ENCODE measurements at places on chromosomes 4 and X. TPM values are rescaled to one million over a fixed set of nuclear protein-coding genes. Genes with fewer than 3 reads are reported as not detected.

The ENAM gene
- total RNA-seq, result under 0.01 TPM

The PPID gene
- total RNA-seq, result 34.4 TPM

The BEND2 gene
- not detected for total RNA-seq

The TXK gene
- total RNA-seq, result 0.66 TPM

The PLAC8 gene
- 0.33 TPM for total RNA-seq

- no peak overlapping the region for H3K27ac ChIP-seq
- H3K36me3 ChIP-seq, result no peaks in the 10 kb centered on the region
- H3K4me1 ChIP-seq, result no peaks in the 10 kb centered on the region
Measured at GRCh38 chr4:81913427-81913879, 441.7 kb upstream of the RASGEF1B start.

DNA sequence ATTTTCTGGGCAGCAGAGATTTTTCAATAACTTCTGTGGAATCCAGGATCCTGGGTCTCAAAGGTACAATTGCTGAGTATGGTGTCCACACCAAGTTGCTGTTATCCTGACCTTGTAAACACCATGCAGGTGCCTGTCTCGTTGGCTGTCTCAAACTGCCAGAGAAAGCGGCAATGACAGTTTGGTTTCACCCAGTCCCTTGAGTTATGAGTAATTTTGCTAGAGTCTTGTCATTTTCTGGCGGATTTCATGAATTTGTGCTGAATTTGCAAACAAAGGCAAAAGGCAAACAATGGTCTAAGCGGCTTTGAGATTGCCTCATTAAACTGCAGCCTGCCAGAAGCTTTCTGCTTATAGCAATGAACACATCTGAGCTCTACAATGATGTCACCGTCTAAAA lies 847.9 kb downstream of the RAB28 start:
- H3K27me3 ChIP-seq, result no peaks in the 10 kb centered on the region
- no peak for DNase-seq
- no peaks in the 10 kb centered on the region for H3K36me3 ChIP-seq
- no peak overlapping the region for H3K4me3 ChIP-seq
- H3K4me1 ChIP-seq, result no peaks in the 10 kb centered on the region
- H3K27ac ChIP-seq, result no peak overlapping the region

- H3K36me3 ChIP-seq, result no peaks in the 10 kb centered on the region
- DNase-seq, result peak; percentile 20
- H3K4me3 ChIP-seq, result peak overlapping the region; percentile 62
- no peaks in the 10 kb centered on the region for H3K27me3 ChIP-seq
- H3K27ac ChIP-seq, result no peak overlapping the region
Measured at GRCh38 chrX:46912603-46913491, 626 bp downstream of the JADE3 start.

DNA sequence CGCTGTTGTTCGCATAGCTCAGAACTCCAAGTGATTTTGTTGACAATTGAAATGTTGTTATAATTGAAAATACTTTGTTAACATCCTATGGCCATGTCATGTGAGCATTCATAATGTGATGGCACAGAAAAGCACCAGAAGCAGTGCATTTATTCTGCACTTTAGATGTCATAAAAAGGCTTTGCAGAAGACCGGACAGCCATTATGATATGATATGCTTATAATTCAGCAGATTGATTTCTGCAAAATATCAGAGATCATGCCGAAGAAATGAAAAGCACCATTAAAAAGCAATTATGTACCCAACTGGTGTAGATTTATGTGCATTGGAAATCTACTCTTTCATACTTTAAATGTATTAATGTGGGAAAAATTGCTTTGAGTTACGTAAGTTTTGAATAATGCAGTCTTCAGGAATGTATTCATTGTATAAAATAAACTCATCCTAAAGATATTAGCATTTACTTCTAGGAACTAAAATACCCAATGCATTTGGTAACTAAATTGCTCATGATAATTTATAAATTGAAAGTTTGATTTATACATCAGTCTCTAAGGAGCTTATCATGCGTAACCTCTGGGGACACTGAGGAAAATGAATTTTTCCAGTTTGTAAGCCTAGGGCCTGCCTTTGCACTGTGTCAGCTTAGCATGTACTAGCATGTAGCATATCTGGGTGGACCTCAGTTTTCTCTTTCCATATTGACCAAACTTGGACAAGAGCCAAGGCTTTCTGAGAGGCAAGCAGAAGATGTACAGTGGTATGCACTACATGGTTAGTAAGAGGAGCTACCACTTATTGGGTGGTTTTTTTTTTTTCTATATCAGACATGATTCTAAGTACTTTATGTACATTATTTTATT lies 43.6 kb downstream of the TLR10 start:
- H3K4me3 ChIP-seq, result no peak overlapping the region
- DNase-seq, result no peak
- H3K36me3 ChIP-seq, result no peaks in the 10 kb centered on the region

DNA sequence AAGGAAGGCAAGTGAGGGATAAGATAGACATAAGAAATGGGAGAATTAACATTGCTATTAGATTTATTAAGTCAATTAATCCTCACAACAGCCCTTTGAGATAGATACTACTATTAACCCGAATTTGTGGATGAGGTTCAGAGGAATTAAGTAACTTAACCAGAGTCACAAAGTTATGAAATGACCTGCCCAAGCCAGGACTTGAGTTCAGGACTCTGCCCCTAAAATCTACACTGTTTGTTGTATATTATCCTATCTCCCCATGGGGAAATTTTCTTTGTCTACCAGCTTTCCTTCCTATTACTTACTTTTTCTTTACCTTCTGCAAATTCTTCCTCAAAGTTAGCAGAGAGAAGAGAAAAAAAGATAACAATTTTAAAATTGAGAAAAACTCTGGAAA lies 33.4 kb upstream of the UBQLN2 start:
- no peak for DNase-seq
- H3K4me1 ChIP-seq, result no peaks in the 10 kb centered on the region
- H3K27ac ChIP-seq, result no peak overlapping the region
- no peaks in the 10 kb centered on the region for H3K27me3 ChIP-seq

GRCh38 chr4:55547918-55548317 lies 1.2 kb upstream of the CLOCK start:
- no peak for DNase-seq
- peak overlapping the region; percentile 90 for H3K4me3 ChIP-seq
- peaks cover 13% of the 10 kb centered on the region for H3K4me1 ChIP-seq
- no peak overlapping the region for H3K27ac ChIP-seq
- H3K36me3 ChIP-seq, result no peaks in the 10 kb centered on the region

DNA sequence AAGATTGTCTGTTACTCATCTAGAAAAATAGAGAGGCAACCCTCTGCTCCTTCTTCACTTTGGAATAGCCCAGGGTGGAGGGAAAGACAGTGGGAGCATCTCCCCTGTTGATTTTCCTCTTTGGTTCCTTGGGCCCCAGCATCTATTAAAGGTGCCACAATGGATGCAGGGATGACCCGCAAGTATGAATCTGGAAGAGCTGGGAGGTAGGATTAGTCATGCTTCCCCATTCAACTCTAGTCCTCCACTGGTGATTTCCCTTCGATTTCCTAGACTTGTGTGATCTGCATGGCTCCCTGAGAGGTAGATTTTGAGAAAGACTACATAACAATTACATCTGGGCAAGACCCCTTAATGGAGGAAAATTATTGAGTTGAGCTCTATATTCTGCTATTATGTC lies 127.8 kb downstream of the MAGEE1 start:
- DNase-seq, result no peak
- no peaks in the 10 kb centered on the region for H3K4me1 ChIP-seq
- H3K27me3 ChIP-seq, result no peaks in the 10 kb centered on the region
- no peaks in the 10 kb centered on the region for H3K36me3 ChIP-seq
- no peak overlapping the region for H3K4me3 ChIP-seq

- H3K27me3 ChIP-seq, result no peaks in the 10 kb centered on the region
- no peaks in the 10 kb centered on the region for H3K36me3 ChIP-seq
- H3K27ac ChIP-seq, result no peak overlapping the region
- no peaks in the 10 kb centered on the region for H3K4me1 ChIP-seq
- H3K4me3 ChIP-seq, result no peak overlapping the region
Measured at GRCh38 chrX:21487832-21488231, 113.6 kb downstream of the CNKSR2 start.

DNA sequence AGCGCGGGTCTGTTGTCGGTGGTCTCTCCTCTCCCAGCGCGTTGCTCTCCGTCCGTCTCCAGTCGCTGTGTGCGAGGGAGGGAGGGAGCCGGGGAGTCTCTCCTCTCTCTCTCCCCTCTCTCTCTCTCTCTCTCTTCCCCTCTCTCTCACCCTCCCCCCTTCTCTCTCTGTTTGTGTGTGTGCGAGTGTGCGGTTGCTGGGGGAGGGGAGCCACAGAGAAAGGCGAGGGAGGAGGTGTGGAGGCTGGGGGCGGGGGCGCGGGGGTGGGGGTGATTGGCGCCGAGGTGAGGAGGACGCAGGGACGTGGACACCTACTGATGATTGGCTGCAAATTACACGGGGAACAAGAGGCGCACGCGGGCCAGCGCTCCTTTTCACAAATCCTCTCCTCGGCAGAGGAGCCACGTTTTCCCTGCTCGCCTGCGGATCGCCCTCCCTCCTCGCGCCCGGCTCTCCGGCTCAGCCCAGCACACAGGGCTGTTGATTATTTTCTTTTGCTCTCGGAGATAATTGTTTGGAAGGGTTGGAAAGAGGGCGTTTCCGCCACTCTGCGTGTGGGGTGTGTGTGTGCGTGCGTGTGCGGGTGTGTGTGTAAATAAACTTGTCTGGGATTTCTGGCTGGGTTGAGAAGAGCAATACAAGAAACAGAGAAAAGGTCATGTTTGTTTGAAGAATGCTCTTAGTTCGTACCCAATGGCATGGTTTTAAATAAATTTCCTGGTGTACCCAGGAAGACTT lies at the start of gene CXXC4:
Gene CXXC4, minus strand, starts transcription at position 73 of the 738 bp plus-strand sequence. CDS start 3,092 bp downstream, outside the sequence.
- no peaks in the 10 kb centered on the region for H3K4me1 ChIP-seq
- no peak within 1 kb of the TSS for H3K27ac ChIP-seq
- H3K27me3 ChIP-seq, result no peaks in the 10 kb centered on the region
- peak; percentile 80 for DNase-seq

GRCh38 chr4:7807351-7807921 lies 132.2 kb downstream of the AFAP1 start:
- peak; percentile 71 for DNase-seq
- peaks cover 31% of the 10 kb centered on the region for H3K4me1 ChIP-seq
- H3K4me3 ChIP-seq, result no peak overlapping the region
- H3K27me3 ChIP-seq, result no peaks in the 10 kb centered on the region
- peaks cover 8% of the 10 kb centered on the region for H3K36me3 ChIP-seq
- H3K27ac ChIP-seq, result peak overlapping the region; percentile 68

DNA sequence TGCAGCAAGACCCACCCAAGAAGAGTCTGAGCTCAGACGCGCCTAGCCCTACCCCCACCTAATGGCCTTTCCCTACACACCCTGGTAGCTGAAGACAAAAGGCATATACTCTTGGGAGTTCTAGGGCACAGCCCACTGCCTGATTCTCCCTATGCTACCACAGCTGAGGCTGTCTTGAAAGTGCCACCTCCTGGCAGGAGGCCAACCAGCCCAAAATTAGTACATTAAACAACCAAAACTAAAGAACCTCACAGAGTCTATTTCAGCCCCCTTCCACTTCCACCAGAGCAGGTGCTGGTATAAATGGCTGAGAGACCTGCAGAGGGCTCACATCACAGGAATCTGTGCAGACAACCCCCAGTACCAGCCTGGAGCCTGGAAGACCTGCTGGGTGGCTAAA lies 119.1 kb downstream of the HMGN5 start:
- no peak overlapping the region for H3K27ac ChIP-seq
- H3K27me3 ChIP-seq, result no peaks in the 10 kb centered on the region
- no peak overlapping the region for H3K4me3 ChIP-seq
- H3K36me3 ChIP-seq, result no peaks in the 10 kb centered on the region
- no peak for DNase-seq

GRCh38 chr4:581753-582361 lies 5.8 kb upstream of the TMEM271 start:
- H3K36me3 ChIP-seq, result no peaks in the 10 kb centered on the region
- H3K4me1 ChIP-seq, result no peaks in the 10 kb centered on the region
- H3K27me3 ChIP-seq, result peaks cover 15% of the 10 kb centered on the region
- no peak overlapping the region for H3K4me3 ChIP-seq

GRCh38 chr4:19941434-19941833 lies 310.3 kb upstream of the SLIT2 start:
- no peak overlapping the region for H3K27ac ChIP-seq
- no peaks in the 10 kb centered on the region for H3K27me3 ChIP-seq
- no peaks in the 10 kb centered on the region for H3K36me3 ChIP-seq
- H3K4me1 ChIP-seq, result peaks cover 10% of the 10 kb centered on the region
- no peak for DNase-seq

DNA sequence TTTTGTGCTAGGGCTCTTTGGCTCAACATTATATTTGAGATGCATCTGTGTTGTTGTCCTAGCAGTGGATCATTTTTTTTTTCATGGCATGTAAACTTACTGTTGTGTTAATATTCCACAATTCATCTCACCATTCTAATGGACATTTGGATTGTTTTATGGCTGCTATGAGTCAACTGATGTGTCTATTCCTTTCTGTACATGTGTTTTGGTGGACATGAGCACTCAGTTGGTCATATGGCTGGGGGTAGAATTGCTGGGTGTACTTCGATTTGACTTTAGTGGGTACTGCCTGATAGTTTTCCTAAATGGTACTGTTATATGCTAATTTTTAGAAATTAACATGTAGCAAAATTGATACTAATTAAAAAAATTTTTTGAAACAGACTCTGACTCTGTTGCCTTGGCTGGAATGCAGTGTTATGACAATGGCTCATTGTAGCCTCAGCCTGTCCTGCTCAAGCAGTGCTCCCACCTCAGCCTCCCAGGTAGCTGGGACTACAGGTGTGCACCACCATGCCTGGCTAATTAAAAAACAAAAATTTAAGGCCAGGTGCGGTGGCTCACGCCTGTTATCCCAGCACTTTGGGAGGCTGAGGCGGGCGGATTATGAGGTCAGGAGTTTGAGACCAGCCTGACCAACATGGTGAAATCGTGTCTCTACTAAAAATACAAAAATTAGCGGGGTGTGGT lies 9.0 kb downstream of the FAM193A start:
- no peak overlapping the region for H3K4me3 ChIP-seq
- H3K36me3 ChIP-seq, result no peaks in the 10 kb centered on the region
- H3K27ac ChIP-seq, result no peak overlapping the region
- H3K27me3 ChIP-seq, result no peaks in the 10 kb centered on the region
- no peaks in the 10 kb centered on the region for H3K4me1 ChIP-seq

GRCh38 chrX:131752493-131753198 lies 208.8 kb downstream of the OR13H1 start:
- H3K27me3 ChIP-seq, result no peaks in the 10 kb centered on the region
- H3K27ac ChIP-seq, result peak overlapping the region; percentile 30
- peak; percentile 73 for DNase-seq
- no peaks in the 10 kb centered on the region for H3K36me3 ChIP-seq

GRCh38 chr4:41257257-41257901 lies 651 bp downstream of the UCHL1 start:
- peaks cover 3% of the 10 kb centered on the region for H3K36me3 ChIP-seq
- peak; percentile 61 for DNase-seq
- peak overlapping the region; percentile 50 for H3K27ac ChIP-seq

DNA sequence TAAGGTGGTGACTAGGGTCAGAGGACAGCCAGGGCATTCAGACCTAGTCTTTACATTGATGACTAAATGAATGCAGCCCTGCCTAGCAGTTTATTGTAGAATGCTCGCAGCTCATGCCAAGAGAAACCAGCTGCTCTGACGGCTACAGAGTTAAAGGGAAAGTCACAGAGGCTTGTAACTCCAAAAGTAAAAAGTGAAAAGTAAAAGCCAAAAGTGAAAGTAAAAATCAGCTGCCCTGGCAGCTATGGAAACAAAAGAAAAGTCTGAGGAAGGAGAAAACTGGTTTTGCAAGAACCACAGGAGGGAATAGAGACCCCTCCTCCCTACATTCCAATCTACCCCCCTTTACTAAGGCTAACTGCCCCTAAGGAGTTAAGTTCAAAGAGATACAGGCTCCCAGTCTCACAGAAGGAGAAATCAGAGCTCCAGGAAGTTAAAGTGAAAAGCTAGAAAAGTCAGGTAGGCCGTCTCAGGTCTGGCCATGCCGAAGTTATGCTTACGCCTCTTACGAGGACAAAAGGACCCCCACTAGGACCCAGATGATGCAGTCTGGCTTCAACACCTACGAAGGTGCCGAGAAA lies 6.0 kb downstream of the GAGE10 start:
- H3K36me3 ChIP-seq, result no peaks in the 10 kb centered on the region
- peak; percentile 50 for DNase-seq
- peaks cover 3% of the 10 kb centered on the region for H3K4me1 ChIP-seq
- H3K4me3 ChIP-seq, result peak overlapping the region; percentile 39
- H3K27me3 ChIP-seq, result no peaks in the 10 kb centered on the region
- H3K27ac ChIP-seq, result peak overlapping the region; percentile 43
